Nucleus accumbens (tissue), 56 donors: ENCODE measurements at places on chromosomes 11 and 22.

DNA sequence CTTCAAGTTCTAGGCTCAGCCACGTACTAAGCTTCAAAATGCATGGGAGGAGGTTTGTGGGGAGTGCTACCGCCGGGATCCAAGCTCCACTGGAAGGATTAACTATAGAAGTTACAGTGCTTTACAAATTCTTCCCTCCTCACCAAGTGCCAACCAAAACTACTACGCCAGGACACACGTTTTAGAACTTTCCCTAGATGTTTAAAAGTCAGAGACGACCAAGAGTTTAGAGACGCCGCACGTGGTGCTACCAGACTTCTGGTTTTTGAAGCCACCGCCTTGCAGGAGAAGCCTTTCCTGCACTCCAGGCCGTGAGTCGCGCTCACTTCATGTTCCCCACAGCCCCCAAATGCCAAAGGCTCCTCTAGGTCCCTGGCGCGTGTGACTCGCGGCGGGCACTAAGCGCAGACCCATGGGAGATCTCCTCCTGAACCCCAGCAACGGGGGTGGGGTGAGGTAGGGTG lies 734 bp downstream of the SNU13 start:
- DNase-seq, result no peak

- peak; percentile 20 for DNase-seq
Measured at GRCh38 chr11:72631806-72632731, 42.2 kb downstream of the PDE2A start.

- DNase-seq, result no peak
Measured at GRCh38 chr22:19871845-19872778, 17.4 kb upstream of the GNB1L start.

DNA sequence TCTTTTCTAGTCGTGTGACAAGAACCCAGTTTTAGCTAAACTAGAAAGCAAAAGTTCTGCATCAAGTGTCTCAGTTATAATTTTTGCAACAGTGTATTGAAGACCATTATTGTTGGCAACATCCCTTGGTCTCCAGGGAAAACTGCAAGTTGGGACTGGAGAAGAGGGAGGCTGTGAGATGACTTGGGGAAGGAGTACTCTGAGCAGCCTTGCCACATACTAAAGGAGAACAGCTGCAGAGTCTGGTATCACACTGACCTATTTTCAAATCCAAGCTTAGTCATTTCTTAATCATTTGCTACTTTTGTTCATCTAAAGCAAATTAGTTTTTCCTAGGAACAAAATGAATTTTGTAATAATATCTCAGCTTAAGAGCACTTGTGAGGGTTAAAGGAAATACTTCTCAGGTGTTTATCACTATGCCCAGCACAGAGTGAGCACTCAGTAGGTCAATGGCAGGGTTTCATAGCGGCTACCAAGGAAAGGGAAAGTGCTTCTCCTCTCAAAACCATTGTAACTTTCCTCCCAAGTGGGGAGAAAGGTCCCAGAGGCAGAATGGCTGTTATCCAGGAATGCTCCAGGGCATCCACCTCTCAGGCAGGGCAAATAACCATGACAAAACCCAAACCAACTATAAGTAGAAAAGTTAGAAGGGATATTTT lies 247.1 kb downstream of the C11orf87 start:
- DNase-seq, result no peak

- no peak for DNase-seq
Measured at GRCh38 chr11:46073632-46074031, 47.6 kb downstream of the PHF21A start.

GRCh38 chr11:68036717-68037239 lies 2.0 kb upstream of the TCIRG1 start:
- no peak for DNase-seq

DNA sequence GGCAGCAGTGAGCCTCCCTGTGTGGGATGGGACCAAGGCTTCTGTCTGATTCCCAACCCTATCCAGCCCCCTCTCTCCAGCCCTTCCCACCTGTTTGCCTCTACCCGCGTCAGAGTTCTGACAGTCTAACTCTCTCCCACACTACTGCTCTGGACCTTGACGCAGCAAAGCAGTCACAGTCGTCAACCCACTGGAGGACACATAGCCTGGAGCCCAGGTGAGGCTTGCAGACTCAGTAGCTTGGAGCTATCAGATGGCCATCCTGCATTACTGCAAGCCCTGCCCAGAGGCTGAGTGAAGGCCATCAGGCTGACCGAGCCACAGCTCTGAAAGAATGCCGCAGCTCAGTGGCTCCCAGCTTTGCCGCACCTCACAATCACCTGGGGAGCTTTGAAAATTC lies 3.7 kb downstream of the OAF start:
- DNase-seq, result no peak

DNA sequence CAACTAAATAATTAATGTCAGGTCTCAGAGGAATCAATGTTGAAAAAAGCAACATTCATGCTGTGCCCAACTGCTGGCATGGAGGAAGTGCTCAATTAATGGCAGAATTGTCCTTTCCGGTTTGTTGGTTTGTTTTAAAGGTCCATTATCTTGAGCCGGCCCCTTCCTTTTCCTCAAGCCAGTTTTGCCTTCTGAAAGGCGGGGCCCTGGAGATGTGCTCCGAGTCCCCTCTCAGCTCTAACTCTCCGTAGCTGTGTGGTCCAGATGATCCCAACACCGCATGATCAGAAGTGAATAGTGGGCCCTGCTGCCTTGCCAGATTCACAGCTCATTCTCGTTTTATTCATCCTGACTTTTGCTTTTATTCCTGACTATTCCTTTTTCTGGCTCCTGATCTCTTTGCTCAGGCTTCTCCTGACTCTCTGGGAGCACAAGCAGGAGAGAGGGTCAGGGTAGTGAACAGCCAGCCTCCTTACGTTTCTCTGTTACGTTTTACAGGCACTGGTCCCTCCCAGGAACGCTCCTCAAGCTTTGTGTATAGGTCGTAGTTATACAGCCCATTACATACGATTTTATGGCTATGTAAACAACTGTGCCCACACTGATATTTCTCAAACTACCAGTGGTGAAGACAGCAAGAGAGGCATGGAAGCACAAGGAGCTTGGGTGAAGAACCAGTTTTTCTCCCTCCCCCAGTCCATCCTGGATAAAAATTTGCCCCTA lies 265.9 kb downstream of the LARGE1 start:
- no peak for DNase-seq

- no peak for DNase-seq
Measured at GRCh38 chr22:46362203-46362933, 26.9 kb downstream of the TRMU start.

DNA sequence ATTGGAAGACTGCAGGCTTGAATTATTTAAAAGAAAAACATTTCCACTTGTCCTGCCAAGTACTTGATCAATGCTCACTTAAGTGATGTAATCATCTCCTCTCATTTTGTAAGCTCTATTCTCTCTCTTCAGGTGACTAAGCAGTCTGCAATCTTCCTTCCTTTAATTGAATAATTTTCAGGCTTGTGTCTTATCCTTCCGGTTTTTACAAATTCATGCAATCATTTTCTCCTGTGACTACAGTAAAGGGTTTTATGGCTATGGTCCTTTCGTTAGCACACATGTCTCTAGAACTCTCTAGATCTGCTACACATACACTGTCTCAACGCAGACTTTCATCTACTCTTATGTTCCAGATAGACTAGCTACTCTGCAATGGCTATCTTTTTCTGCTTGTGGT lies 12.6 kb upstream of the UPB1 start:
- no peak for DNase-seq

DNA sequence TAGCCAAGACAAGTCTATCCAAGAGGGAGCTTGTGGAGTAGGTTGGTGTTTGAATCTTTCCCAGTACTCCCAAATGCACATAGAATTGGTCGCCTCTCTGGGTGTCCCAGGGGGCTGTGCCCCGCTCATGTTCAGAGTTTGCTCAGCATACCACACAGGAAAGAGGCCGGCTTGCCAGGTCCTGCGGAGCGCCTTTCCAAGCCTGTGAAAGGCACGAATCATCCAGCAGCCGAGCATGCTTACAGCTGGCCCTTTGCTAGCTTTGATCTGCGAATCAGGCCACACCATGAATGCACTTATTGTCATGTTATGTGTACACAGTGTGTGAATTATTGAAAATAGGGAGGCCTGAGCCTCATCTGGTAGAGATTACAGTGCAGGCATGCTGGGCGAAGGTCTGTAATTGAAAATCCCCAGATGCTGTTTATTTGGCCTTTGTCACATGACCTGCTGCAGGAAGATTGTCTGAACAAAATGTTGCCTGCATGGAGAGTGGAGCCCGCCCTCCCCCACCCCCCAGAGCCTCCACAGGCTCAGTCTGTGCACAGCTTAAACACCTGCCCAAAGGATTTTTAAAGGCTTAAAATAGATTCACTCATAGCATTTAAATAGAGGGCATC lies 163.3 kb upstream of the RASSF10 start:
- DNase-seq, result no peak

- peak; percentile 65 for DNase-seq
Measured at GRCh38 chr11:119671051-119671450, 57.9 kb downstream of the NECTIN1 start.

DNA sequence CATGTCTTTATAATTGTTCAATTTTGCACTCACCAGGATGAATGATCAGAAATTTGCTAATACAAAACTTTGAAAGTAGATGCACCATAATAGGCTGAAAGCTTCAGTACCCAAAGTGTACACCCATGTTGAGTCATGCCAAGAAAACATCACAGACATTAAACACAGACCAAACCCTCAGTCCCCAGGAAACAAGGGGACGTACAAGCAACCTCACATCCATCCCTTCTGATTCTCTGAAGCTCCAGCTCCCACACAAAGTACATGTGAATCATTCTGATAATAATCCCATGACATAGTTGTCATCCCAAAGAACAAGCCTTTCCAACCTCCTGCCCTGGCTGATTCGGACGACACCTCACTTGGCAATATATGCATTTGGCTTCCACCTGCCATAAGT lies 183.8 kb downstream of the SNX19 start:
- no peak for DNase-seq

GRCh38 chr11:9765320-9766101 lies 101.6 kb downstream of the SWAP70 start:
- no peak for DNase-seq

GRCh38 chr11:1672613-1673350 lies 24.2 kb upstream of the KRTAP5-6 start:
- no peak for DNase-seq

DNA sequence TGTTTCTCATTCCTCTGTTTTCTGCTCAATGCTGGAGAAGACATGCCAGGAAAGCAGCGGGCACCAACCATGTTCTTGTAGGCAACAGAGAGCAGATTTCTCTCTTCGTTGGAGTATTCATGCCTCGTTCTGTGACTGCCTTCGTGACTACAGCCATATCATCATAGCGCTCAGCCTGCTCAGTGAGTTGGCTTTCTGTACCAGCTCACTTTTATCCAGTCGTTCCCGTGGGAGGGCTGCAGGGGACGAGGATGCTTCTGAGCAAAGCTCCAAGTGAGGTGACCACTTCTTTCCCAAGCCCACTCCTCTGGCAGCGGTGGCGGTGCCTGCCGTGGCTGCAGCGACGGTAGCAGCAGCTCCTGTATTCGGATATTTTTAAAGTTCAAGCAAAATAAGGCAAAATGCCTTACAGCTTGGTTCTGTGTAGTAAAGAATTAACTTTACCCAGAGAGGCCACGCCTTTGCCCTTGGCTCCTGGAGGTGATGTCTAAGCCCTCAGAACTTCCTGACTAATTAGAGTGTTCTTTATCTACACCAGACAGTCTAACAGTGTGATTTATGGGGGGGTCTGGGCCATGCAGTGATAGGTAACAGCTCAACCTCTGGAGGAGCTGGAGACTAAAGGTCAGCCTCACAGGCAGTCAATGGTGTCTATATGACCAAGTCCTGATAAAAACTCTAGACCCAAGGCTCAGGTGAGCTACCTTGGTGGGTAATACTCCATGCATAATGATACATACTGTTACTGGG lies 35.3 kb downstream of the LDHAL6A start:
- no peak for DNase-seq

DNA sequence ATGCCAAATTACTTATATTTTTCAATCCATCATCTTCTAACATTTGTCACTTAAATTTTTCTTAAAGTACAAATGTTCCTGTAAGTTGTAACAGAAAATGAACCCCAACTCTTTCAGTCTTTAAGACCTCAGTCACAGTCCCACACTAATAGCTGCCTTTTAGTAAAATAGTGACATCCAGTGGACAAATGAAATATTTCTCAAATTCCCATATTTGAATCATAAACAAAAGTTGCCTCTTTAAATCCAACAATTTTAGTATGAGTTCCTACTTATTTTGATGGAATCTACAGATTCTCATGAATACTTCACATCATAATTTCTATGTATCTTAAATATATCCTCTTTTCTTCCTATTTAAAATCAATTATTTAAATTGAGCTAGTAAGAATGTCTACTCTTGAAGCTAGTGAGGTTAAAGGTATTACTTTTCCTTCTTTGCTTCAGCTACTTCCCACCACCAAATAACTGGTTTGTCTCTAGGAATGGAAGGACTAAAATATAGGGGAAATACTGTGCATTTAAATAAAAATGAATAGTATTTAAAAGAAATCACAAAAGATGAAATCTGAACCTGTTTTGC lies 9.2 kb downstream of the LIN7C start:
- no peak for DNase-seq

GRCh38 chr11:636511-637332 lies at the start of gene DRD4:
TSS of gene DRD4 (plus strand) at chr11:637269. CDS start at chr11:637305, 36 bp downstream.
- DNase-seq, result no peak

DNA sequence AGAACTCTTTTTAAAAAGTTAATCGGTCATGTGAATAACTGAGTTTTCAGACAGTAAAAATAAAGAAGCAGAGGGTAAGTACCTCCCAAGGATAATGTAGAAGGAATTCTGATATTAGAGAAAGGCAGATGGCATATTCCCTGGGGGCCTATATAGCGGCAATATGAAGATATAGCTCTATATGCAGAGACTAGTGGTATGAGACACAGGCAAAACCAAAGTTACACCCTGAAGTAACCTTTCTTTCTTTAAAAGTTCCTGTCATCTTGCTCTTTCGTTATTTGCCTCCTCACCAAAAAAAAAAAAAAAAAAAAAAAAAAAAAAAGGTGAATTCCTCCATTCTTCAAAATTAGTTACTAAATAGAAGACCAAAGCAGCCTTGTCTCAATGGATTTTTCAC lies 76.2 kb upstream of the ARHGAP32 start:
- DNase-seq, result no peak

GRCh38 chr11:135035282-135035681 lies 623.2 kb upstream of the B3GAT1 start:
- DNase-seq, result no peak

DNA sequence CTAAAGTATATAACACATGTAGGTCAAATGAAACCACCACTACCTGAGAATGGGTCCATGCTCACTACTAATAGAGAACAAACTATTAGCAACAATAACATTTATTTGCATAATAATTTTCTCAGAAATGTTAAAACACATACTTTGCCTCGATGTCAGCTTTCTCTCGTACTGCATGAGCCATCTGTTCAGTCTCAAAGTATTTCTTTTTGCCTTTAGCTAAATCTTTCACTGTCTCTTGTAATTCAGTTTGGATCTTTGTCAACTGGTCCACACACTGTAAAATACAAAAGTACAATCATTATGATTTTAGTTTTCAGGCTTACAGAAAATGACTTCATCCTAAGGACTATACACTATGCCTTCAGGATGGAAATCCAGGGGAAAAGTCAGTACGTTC lies 153.3 kb downstream of the FCHSD2 start:
- no peak for DNase-seq

DNA sequence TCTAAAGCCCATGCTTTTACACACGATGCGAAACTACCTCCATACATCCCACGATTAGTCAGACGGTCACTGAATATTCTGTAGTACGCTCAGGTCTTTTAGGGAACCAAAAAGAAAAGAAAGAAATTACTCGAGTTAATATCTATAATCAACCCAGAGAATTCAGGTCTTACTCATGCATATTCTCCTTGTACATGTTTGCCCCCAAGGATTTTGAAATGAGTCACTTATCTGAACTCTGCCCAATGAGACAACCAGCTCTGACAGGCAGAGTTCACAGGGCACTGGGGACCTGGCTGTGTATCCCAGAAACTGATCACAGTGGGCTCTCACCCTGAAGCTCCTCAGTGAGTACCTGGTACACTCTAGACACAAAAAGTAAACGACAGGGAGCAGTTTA lies 29.2 kb downstream of the RASSF10 start:
- no peak for DNase-seq
